Spinal cord (tissue), 10 donors: ENCODE measurements at places on chromosomes 2 and 18.

DNA sequence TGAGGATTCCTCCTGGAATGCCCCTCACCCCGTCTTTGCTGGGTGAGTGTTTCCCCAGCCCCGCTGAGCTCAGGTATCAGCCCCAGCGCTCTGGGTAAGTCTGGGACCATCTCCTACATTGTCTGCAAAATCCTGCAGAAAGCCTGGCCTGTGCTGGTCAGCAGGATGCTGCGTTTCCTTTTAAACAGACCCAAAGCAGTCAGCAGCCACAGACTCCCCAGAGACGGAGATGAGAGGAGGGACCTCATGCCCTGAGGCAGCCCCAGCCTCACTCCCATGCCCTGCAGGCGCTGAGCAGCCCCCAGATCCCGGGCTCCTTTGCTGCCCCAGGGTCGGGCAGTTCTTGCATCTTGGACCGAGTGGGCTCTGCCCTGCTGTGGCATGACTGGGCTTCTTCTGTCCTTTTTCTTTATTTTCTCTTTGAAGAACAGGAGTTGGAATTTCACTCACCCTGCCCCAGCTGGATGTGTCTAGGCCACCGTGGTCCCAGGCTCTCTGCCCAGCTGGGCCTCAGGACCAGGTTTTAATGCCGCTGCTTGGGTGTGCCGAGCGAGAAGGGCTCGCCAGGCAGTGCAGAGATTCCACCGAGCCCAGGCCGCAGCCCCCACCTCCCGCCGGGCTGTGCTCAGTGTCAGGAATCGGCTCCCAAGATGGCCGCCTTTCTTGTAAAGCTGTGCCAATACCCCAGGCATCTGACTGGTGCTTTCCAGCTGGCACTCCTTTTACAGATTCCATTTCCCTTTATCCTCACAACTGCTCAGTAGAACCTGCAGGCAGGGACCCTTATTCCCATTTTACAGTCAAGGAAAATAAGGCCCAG lies 43.6 kb downstream of the ODC1 start:
- peak; percentile 82 for DNase-seq

DNA sequence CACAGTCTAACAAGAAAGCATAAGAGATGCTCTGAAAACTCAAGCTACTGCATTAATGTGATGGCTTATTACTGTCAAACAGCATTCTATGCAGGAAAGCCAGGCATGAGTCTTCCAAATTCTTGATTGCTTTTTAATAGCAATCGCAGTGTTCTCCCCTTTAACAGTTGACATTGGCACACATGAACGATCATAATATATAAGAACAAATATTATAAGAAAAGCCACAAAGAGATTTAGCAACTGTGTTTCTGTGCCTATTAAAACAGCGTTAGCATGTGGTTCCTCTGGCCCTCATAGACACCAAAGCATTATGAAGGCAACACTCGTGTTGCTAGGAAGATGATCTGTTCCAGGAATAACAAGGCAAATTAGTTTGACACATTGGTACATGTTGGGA lies 245.0 kb downstream of the ACKR3 start:
- no peak for DNase-seq

DNA sequence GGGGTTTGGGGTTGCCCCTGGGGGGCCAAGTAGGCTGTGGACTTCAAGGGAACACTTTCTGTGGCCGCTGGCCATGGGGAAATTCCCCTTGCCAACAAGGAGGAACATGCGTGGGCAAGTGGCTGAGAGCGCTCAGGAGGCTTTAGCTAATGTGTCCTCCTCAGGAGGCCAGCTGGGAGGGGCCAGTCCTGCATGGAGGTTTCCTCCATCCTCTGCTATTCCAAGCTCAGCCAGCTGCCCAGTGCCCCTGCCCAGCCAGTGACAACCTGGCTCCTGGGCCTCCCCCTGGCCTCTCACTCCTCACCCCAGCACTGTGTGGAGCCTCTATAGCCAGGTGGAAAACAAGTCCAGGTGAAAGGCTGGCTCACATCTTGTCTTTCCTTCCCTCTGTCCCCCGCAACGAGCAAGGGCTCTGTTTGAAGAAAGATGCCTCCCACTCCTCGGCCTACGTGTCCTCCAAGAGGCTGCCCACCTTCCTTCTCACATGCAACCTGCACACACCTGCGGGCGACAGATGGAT lies 64.4 kb upstream of the DAPL1 start:
- no peak for DNase-seq

DNA sequence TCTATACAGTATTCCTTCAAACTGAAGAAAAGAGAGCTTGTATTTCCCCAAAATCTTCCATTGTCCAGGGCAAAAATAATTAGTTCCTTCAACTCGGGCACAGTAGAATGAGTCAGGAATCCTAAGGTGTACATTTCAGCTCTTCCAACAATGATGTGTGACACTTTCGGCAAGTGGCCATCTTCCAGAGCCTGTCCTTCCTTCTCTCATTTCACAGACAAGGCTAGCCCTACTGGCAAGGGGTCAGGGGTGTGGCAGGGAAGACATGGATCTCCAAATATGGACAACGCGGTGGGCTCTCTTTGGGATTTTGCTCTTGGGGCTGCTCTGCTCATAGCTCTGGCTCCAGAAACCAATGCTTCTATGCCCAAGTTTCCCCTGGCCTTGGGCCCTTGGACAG lies 6.0 kb downstream of the B4GALT6 start:
- no peak for DNase-seq

GRCh38 chr2:14773696-14774095 lies 141.2 kb downstream of the LRATD1 start:
- DNase-seq = no peak

DNA sequence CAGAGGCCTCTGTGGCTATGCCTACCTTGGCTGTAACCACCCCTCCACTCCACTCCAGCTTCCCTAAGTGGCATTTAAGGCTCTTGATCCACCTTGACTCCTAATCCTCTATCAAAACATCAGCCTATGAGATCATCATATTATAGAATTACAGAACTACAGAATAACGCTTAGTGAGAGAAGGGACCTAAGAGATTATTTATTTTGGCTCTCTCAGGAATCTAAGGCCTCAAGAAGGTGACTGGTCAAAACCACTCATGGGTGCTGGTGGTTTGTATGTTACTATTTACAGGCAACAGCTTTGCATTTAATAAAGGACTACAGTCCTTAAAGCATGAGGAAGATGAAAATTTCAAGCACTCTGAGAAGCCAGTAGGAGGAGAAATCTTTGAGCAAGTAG lies 118.8 kb downstream of the FSHR start:
- no peak for DNase-seq

- DNase-seq = no peak
Observed at GRCh38 chr18:69383186-69383585, 17.5 kb upstream of the DOK6 start.

DNA sequence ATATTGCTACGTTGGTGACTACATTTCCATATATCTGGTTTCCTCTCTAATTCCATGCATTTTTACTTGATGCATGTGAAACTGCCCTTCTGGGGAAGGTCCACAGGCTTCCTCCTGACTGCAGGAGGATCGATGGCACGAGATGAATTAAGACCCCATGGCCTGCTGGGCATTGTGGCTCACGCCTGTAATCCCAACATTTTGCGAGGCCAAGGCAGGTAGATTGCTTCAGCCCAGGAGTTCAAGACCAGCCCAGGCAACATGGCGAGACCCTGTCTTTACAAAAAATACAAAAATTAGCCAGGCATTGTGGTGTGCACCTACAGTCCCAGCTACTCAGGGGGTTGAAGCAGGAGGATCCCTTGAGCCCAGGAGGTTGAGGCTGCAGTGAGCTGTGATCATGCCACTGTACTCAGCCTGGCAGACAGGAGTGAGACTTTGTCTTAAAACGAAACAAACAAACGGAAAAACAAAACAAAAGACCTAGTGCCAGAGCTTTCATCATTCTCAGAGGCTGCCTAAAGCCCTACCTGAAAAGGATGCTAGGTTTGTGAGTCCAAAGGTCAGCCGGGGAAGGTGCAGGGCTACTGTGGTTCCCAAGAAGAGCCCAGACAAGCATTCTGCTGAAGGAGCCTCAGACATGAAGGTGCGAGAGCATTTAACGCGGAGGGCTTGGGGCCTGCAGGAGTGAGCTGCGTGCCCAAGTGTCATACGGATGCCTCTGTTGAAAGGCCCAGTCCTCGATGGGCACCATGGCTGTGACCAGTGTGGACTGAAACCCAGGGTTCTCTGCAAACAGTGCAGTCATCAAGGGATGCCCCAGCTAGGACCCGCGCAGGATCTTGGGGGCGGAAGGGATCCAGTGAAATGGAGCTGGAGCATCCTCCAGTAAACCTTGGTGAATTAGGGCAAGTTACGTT lies 21.6 kb downstream of the GPR55 start:
- DNase-seq = no peak

DNA sequence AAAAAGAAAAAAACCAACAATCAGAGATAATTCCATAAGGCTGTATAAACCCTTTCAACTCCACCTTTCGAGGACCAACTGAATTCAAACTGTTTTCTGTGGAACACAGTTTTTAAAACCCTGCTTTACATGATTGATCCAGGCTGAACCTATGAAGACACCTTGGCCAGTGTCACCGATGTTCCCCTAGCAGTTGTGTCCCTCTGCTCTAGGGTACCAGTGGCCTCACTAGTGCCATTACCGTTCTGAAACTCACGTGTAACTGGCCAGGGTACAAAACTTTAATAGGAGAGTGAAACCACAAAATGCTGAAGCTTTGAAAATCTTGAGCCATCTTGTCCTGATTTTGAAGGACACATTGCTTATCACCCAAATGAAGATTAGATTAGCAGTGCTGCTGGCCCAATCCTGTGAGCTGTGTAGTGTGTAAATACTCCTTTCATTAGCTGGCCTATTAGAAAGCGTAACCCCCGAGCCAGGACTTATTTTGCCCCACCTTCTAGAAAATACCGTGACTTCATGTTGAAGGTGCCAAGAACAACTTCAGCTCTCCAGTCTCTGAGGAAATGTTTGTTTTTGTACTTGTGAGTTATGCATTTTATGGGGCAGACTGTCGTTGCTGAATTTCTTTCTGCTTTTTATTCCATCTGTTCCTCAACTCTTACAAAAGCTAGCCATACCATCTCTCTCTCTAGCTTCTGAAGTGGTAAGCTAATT lies 147.8 kb upstream of the MAP3K20 start:
- no peak for DNase-seq

DNA sequence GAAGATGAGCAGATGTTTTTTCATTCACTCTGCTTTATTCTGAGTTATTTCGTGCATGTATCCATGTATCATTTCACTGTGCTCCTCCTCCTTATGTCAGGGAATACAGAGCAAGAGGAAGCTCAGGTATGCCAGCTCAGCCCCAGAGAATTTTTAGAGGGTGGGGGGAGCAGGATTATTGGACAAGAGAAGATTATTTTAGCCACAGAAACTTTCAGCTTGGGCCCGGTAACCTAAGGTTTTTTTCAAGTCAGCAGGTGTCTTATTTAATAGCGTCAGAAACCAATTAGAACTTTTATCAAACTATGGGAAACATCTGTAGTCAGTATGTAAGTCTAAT lies 232.9 kb upstream of the SIX3 start:
- no peak for DNase-seq

GRCh38 chr2:62354771-62355561 lies 151.0 kb downstream of the TMEM17 start:
- no peak for DNase-seq

- DNase-seq = no peak
Observed at GRCh38 chr2:120885321-120885720, 149.7 kb downstream of the GLI2 start.

DNA sequence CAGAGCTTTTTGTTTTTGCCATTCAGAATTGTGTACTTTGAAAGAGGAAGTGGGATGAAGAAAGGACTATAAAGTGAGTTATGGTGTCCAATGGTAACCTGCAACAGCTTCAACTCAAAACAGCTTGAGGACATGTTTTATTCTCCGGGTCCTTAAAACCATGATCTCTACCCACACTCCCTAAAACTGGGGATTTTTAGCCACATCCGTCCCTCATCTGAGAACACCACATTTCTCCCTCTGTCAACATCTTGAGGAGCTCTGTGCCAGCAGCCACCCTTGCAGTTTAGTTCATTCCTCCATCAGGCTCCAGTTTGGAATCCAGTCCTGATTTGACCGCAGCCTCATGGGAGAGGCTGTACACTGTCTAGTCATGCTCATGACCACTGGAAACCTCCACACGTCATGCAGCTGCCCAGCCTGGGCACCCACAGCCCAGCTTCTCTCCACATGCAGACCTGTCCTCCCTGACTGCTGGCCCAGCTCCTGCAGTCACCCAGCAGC lies 62.6 kb downstream of the C18orf63 start:
- no peak for DNase-seq

DNA sequence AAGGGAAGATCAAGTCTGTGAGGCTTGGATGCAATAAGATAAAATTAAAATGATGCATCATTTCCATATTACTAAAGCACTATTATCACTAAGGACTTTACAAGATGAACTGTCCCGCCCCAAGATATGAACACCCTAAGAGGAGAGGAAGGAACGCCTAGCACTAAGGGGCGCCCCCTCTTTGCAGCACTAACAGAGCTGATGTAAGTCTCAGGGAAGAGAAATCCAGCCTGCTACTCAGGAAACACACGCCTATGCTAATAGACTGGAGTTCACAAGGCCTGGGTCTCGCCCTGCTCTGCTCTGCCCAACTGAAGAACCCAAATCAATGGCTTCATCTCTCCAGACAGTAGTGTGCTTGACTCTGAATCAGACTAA lies 6.1 kb downstream of the INO80C start:
- DNase-seq = no peak

DNA sequence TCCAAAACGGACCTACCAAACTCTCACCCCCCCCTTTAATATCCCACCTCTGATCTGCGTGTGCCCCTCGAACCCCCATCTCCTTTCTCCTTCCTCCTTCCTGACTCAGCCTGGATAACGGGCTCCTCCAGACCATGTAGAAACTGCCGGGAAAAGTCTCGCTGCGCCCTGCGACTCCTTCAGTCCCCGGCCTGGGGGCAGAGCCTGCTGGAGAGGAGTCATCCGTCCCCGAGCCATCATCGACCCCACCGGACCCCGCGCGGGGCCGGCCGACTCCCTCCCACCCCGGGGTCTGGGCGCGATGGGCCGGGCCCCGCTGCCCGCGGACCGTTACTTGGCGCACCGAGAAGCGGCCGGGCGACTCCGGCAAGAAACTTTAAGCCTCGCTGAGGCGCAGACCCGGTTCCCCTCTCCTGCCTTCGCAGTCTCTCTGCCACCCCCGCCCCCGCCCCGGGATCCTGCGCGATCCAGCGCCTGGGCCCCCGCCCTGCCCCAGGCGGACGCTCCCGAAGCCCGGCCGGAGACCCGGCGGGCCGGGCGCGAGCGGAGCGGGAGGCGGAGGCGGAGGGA lies 3.4 kb downstream of the ZEB2 start:
- no peak for DNase-seq

DNA sequence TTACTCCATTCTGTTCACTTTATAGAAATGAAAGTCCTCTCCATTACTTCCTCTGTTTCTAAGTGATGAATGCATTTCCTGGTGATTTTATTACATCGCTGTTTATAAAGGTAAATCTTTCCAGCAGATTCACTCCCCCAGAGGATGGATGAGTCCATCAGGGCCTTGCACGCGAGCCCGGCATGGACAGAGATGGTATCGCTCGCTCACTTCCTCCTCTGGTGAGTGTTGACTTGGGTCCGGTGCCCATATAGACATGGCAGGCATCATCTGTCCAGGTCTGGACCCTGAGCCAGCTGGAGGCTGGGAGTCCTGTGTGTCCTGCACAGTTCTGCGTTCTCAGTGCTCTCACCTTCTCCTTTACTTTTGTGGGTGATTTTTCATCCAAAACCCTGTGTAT lies 733.6 kb upstream of the SALL3 start:
- DNase-seq = no peak

GRCh38 chr18:29056800-29057199 lies 879.9 kb upstream of the CDH2 start:
- DNase-seq = no peak
